Renal cortex interstitium (tissue), 15 donors: ENCODE measurements at places on chromosomes 6 and 20.
A peak's percentile ranks its signal among the peaks of the same experiment; 100 is the strongest.

DNA sequence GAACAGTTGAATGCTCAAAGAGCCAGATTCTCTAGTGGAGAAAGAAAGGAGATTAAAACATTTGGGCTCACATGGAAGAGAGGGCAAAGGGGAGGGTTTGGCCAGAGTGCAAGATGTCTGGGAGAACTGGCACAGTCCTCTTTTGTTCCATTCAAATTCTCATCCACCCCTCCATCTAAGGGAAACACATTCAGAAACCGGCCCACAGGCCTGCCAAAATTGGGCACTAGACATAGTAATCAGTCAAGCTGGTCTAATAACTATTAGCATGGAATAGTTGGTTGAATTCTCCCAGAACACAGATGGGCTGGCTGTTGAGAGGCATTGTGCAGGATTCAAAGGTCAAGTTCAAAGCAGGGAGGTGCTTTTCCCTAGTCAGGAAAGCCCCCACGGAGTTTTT, 341.4 kb upstream of the IRAK1BP1 start:
- DNase-seq: no peak

DNA sequence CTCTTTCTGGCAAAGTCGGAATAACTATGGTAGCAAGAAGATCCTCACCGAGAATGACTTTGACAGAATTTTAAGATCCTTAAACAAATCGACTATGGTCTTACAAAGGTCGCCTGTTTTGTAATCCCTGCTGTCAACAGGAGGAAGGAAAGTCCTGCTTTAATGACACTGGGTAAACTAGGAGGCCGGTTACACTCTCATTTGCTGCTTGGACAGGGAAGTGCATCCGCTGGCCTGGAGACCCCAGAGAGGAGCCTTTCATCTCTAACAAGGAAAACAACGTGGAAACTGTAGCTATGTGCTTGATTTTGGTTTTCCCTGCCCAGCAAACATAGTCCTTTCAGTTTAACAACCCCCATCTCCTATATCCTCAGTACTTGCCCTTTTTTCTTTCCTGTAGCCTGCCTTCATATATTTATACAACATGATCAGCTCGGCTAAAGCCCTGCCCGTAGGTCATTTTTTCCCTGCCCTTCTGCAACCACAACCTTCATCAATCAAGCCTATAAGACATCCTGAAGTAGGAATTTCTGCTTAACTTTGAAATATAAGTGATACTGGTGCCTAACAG, 97.2 kb upstream of the RIN2 start:
- DNase-seq: no peak

DNA sequence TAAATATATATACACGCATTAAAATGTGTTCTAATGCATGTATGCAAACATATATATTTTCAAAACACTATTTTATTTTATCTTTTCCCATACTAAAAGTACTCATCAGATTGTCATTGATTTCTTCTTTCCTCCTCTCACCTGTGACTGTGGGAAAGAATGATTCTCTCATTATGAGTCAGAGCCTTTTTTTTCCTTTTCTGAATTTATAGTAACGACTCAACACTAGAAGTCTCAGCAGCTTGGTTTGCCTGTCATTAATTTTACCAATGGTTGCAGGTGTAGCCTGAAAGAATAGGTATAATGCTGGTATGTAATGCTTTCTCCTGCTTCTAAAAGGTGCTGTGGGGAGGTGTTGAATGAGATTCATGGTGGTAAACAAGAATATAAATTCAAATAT, 328.7 kb downstream of the UTRN start:
- DNase-seq: no peak

GRCh38 chr6:113997116-113997515, 26.2 kb upstream of the HDAC2 start:
- DNase-seq: no peak

- DNase-seq: no peak
Observed at GRCh38 chr20:36917943-36918342, 33.6 kb downstream of the SAMHD1 start.

- DNase-seq: no peak
Observed at GRCh38 chr20:35603695-35604448, 11.8 kb upstream of the SPAG4 start.

- no peak for DNase-seq
Observed at GRCh38 chr20:20454850-20455627, 87.1 kb downstream of the INSM1 start.

GRCh38 chr6:45566882-45567281, 189.1 kb upstream of the SUPT3H start:
- DNase-seq: no peak

DNA sequence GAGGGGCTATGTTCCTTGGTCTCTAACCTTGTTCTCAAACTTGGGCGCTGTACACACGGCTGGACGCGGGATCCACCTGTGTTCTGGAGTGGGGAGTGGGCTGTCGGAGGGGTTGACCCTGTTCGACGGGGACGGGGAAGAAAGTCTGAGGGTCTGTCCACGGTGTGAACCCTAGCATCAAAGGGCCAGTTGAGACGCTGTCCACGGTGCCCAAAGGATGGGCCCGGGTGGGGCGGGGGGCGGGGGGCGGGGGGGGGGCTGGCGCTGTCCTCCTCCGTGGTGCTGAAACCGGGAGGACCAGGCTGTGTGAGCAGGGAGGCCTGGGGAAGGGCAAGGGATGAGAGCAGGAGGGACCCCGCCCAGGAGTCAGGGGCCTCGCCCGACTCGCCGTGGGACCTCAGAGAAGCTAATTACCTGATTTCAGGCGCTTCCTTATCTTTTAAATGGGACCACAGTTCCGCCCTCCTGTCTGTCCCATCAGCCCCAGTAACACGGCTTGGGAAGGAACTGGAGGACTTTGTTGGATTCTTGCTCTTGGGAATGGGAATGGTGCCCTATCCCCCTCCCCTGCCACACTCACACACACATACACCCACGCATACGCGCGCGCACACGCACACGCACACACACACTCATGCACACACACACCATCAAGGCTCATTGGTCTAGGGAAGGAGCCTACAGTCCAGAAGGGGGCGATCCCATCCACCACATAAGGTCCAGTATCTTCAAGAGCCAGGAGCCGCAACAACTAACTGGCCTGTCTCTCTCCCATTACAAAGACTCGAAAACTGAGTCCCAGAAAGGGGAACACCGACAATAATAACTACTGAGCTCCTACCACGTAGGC, 1.0 kb upstream of the VSTM2L start:
- DNase-seq: no peak

DNA sequence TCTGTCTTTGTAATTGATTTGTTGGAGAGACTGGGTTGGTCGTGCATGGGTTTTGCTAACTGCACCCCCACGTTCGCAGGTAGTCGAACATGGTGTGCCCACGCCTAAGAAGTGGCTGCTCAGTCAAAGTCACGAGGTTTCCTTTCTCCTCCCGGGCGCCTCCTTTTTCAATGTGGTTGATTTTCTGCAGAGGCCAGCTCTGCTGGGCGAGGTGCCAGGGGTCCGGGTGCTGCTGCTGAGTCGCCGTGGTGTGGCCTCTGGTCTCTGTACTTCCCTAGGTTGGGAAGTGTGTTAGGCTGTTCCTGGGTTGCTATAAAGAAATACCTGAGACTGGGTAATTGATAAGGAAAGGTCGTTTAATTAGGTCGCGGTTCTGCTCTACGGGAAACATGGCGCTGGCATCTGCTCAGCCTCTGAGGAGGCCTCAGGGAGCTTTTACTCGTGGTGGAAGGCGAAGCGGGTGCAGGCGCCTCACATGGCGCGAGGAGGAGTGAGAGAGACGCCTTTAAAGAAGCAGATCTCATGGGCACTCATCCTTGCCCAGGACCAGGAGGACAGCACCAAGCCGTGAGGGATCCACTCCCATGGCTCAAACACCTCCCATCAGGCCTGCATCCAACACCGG, 14.1 kb downstream of the OSBPL2 start:
- DNase-seq: no peak

- no peak for DNase-seq
Observed at GRCh38 chr6:123997223-123997622, 193.6 kb downstream of the NKAIN2 start.

DNA sequence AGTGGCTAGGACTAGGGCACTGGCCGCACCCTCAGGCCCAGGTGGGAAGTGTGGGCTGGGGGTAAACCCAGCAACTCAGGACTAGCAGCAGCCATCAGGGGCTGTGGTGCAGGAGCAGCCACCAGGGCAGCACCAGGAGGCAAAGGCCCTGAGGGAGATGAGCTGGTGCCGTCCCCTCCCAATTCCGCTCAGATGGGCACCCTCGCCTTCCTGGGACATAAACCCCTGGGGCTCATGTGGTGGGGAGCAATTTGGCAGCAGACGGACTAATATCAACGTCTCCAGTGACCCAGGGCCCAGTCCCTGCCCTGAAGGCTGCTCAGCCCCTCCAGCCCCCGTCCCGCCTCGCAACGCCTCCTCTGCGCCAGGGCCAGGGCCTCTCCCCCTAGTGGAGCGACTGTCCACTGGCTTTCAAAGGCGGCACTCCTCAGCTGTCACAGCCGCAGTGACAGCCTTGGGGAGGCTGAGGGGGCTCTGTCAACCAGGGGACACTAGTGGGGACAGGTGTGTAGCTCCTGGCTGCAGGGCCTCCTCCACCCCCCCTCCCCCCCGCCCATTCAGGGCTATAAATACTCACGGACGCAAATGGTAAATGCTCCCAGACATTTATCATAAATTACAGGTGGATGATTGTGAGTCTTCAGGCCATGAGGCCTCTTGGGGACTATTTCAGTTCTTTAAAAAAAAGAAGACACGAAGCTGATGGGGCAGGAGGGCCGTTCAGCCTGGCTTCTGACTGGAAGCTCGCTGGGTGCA, 349.9 kb downstream of the ZFAND3 start:
- DNase-seq: no peak

DNA sequence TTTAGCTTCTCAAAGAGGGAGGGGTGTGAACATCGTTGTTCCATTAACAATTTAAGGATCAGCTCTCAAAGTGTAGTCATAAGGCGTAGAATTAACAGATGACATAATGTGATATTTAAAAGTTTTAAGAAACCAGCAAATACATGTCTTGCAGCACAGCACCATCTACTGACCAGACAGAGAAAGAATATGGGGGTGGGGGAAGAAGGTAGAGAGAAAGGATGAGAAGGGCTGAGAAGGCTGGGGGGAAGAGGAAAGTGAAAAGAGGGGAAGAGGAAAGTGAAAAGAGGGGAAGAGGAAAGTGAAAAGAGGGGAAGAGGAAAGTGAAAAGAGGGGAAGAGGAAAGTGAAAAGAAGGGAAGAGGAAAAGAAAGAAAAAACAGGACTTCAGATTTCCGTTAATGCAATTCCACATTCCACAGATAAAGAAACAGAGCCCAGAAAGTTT, 80.9 kb downstream of the HAO1 start:
- DNase-seq: peak; percentile 42

- DNase-seq: no peak
Observed at GRCh38 chr6:35019171-35019570, 122.0 kb downstream of the TCP11 start.

GRCh38 chr6:24255676-24256075, 102.2 kb downstream of the DCDC2 start:
- no peak for DNase-seq

DNA sequence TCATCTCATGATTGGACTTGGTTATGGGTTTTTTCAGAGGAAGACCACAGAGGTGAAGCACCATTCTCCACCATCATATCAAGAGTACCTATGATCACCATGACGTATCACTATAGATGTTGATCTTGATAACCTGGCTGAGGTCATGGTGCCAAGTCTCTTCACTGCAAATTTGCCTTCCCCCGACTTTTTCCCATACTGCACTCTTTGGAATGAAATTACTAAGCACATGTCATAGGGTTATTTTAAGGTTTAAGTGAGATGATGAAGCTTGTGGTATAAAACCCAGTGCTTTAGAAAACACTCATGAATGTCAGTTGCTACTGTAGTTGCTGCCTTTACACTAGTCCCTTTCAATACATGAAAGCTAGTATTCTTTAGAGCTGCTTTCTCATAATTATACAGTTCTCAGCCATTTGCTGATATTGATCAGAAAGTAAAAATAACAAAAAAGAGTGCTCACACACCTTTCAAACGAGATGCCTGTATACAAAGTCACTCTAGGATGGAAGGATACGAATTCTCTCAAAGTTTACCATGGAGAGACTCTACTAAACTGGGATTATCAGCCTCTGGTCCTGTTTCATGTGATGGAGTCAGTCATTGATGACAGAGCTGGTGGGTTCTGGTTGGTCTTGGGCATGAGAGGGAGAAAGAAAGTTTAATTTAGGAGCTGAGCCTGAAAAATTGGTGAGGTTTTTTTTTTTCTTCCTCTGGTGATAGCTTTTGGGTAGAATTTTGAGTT, 228.1 kb downstream of the PRL start:
- no peak for DNase-seq

DNA sequence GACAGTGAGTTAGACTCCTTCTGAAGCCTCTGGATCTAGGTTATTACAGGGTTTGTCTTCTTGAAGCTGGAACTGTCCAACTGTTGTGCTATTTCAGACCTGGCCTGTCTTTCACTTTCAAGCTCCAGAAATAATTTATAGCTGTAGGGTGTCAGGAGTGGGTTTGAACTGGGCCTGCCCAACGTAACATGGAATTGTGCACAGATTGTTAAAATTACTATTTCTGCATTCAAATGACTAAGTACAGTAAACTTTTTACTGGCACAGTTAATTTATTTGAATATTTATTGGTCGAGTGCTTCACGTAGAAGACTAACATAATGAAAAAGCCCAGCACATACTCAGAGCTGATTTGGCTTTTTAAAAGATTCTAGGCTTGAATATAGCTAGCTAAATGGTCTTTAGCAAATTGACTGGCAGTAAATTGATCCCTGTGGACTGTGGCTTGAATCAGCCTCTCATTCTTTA, 74.3 kb downstream of the ARID1B start:
- no peak for DNase-seq

- no peak for DNase-seq
Observed at GRCh38 chr6:166760288-166760687, 133.2 kb upstream of the RPS6KA2 start.

- DNase-seq: no peak
Observed at GRCh38 chr6:85130743-85131142, 319.1 kb upstream of the NT5E start.

DNA sequence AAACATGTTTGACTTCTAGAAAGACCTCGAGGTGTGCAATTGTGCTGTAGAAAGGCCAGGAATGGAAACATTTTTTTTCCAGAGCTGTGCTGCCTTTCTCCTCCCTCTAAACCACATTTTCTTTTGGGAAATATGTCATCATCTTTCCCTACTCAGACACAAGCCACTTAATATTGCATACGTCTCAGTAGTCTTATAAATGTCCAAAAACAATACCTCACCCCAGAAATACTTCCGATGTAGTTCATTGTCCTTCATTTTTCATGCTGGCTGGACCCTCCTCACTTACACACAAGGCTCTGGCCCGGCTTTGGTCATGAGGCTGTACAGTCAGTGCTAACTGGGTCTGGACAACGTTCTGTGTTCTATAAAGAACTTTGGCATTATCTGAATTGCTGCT, 126.4 kb downstream of the SCML4 start:
- no peak for DNase-seq
